ENCODE measurements at places on chromosomes 6 and 20.

DNA sequence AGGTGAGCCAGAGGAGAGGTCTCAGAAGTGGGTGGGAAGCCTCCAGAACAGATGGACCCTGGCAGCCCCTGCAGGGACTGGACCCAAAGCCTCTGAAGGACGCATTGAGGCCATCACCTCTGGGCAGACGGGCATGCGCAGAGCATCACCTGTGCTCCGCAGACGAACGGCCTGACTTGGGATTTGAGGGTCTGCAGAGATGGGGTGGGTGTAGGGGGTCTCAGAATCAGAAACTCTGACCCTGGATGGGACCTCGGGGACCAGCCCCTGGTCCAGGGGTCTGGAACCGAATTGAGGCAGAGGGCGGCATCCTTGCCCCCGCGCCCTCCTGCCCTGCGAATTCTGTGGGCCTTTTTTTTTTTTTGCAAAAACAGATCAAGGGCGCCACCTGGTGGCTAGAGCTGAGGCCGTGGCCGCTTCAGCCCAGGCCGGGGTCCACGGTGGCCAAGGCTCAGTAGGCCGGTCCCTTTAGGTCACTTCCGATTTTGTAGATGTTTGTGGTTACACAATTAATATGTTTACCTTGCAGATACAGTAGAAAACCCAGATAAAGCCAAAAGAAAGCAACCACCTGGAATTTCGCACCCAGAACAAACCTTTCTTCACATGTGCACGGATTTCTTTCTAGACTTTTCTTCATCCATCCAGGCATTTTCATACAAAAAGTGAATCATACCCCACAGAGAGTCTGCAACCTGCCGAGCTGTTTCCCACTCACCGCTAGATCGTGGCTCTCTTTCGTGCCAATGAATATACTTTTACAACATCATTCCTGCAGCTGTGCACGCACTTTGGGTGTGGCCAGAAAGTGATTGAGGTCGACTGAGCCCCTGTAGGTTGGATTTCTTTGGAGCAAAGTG lies 25.9 kb downstream of the ZBP1 start:
- no peak for DNase-seq

- no peak for DNase-seq
Measured at GRCh38 chr20:52805843-52806242, 166.3 kb upstream of the TSHZ2 start.

- no peak for DNase-seq
Measured at GRCh38 chr6:164720-165119, 127.6 kb upstream of the DUSP22 start.

DNA sequence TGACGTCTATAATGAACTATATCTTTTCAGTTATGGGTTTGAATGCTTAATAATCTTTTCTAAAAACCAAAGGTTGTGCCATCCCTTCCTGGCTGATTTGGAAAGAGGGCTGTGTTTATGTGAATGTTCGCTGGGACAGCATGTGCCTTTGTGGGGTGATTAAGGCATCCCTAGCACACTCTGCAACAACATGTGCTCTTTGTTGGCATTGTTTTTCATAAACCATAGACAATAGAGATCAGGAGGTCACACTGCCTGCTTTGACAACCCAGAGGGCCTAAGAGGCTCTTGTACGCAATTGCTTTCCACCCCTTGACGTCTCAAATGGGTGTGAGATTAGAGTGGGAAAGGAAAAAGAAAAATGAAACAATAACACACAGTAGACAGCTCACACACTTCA lies 116.0 kb downstream of the LRRC1 start:
- no peak for DNase-seq

DNA sequence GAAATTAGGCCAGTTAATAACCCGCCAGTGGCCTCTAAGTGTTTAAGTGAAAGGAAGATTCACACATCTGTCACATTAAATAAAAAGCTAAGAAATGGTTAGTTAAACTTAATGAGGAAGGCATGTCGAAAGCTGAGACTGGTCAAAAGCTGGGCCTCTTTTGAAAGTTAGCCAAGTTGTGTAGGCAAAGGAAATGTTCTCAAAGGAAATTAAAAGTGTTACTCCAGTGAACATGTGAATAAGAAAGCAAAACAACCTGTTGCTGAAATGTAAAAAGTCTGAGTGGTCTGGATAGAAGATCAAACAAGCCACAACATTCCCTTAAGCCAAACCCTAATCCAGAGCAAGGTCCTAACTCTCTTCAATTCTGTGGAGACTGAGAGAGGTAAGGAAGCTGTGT lies 10.9 kb upstream of the MTRF1L start:
- DNase-seq: no peak

DNA sequence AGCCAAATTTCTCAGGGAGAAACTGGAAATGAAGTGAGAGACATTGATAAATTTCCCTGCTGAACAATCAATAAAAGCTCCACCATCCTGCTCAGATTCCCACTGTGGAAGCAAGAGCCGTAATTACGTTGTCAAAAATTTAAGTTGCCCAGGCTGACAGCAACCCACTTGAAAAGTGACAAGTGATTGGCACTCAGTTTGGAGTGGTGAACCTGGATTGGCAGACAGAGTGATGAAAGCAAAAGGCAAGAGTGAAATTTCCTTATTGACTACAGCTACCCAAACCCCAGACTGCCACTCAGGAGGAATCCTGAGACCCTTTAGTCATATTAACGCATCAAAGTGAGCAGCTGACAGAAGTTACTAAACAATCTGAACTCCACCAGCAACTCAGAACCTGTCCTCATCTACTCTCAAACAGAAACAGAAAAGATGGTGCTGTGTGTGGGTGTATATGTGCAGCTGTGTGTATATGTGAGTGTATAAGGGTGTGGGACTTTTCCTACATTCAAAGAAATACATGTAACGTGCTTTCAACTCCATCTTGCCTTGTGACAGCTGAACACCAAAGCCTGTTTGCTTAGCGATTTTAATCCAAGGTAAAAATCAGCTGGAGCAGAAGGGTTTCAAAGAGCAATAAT lies 157.4 kb downstream of the PKHD1 start:
- DNase-seq: no peak

Data from HS-5 (cell line).